DMS153 (cell line): ENCODE measurements at places on chromosomes 7 and 10.

DNA sequence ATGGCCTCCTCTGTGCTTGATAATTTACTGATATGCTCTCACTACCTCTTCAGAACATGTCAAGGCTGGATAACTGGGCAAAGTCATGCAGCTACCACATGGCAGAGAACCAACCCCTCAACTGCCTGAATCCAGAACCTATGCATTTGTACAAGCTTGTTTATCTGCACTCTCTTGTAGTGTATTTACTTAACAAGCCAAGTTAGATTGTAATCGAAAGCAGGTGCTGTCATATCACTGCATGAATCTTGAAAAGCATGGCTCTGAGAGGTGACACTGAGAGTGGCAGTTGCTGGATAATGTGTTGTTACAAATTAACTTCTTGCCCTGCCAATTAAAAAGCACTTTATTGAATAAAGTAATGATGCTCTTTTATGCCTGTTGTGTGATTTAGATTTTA is 588.6 kb downstream of the NRG3 start:
- no peak for DNase-seq

- no peak for DNase-seq
These were observed 54.1 kb upstream of the NCAPG2 start for GRCh38 chr7:158758586-158759244.

DNA sequence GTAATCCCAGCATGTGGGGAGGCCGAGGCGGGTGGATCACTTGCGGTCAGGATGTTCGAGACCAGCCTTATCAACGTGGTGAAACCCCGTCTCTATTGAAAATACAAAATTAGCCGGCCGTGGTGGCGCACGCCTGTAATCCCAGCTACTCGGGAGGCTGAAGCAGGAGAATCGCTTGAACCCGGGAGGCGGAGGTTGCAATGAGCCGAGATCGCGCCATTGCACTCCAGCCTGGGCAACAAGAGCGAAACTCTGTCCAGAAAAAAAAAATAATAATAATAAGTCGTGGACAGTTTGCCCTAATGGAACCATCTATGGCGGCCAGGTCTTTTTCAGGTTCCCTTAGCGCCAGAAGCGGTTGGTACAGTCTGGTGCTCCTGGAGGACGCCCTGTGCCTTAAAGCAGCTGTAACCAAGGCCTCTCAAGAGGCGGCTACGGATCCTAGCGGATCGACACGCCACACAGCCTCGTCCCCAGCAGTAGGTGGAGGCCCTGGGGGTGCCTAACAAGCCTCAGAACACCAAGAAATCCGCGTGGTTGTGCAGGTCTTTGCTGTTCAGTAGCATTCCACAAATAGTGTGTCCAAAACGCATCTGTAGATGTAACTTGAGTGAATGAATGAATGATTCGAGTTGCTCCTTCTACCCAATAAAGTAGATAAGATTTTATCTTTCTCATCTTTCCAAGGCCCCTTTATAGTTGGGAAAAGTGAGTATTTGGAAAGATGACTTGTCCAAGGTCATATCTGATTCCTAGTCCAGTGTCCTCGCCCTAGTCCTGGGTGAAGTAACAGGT is 982 bp downstream of the PGAM1 start:
- DNase-seq = no peak

DNA sequence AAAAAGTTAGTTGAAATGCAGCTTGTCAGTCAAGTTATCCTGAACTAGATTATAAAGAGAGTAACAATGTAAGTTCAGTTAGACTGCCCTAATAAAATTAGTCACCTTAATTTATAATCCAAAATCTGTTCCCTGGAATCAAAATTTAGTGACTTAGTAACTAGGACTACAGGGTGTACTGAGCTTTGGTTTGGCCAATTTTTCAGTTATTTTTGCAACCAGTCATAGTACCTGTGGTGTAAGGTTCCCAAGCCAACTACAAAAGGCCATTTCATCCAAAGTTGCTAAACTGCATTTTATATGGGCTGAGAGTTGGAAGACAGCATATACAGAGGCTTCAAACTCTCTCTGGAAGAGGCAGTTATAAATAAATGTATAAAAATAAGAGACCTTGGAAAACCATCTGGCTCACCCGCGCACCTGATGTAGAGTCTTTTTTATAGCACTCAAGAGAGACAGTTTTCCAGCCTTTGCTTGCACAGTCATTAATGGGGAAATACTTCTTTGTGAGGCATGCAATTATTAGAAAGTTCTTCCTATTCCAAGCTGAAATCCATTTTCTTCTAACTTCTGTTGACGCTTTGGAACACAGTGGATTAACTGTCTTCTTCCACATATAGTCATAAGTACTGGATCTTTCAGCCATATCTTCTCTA is 59.2 kb downstream of the PUS7 start:
- no peak for DNase-seq

- DNase-seq = no peak
These were observed 153.4 kb downstream of the BICC1 start for GRCh38 chr10:58666024-58666423.

GRCh38 chr10:49109669-49110340 is 5.5 kb downstream of the VSTM4 start:
- no peak for DNase-seq

GRCh38 chr10:16945593-16945992 is 128.4 kb upstream of the RSU1 start:
- no peak for DNase-seq

GRCh38 chr10:15802375-15802949 is 57.8 kb downstream of the MINDY3 start:
- no peak for DNase-seq

- no peak for DNase-seq
These were observed 65.1 kb upstream of the LYZL2 start for GRCh38 chr10:30694518-30695228.

GRCh38 chr10:22605168-22605567 is 109.2 kb downstream of the PIP4K2A start:
- no peak for DNase-seq

DNA sequence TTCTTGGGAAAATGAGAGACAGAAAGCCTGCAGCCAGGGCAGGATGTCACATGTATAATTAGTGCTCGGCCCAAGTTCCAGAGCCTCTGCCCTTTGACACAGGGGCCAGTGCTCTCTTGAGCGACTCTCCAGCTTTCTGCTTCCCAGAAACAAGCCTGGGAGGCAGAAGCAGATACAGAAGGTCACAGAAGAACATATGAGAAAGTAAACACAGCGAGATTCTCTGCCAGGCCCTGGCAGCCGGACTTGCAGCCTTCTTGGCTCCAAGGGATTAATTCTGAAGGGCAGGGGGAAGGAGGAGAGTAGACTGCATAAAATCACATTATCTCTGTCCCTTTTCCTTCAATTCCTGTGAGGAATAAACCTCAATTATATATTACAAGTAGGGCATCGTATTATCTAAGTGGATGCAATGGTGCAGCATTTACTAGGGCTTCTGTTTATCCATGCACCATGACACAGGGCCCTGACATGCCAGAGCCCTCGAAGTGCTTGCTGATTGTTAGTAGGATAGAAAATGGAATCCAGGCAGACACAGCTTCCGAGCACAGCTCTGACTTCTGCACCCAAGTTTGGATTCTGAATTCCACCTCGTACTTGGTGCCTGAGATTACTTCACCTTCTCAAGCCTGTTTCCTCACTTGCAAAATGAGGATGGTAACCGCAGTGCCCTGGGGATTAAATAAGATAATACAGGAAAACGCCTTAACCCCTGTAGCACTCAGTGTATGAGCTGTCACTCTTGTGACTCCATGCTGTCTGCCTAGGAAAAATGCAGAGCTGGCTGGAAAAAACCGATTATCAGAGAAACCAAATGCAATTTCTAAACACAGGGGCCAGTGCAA is 536.5 kb downstream of the TNS3 start:
- DNase-seq = no peak

GRCh38 chr10:96263669-96264068 is 7.7 kb downstream of the BLNK start:
- DNase-seq = no peak

GRCh38 chr7:74215921-74216320 is 6.1 kb downstream of the LAT2 start:
- no peak for DNase-seq

DNA sequence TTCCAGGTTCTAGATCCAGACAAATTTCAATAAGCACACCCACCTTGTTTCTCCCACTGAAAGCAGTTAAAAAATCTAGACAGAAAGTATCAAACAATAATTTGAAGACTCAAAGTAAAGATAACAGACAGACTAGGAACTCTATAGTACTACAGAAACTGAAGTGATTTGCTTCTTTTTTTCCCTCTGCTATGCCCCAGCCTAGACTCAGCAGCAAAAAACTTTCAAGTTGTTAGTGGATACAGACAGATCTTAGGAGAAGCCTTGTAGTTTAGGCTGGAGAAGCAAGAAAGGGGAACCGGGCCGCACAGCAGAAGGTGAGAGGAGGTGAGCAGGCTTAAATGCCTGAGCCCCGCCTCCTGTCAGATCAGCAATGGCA is 65.1 kb downstream of the IGF2BP3 start:
- DNase-seq = no peak

DNA sequence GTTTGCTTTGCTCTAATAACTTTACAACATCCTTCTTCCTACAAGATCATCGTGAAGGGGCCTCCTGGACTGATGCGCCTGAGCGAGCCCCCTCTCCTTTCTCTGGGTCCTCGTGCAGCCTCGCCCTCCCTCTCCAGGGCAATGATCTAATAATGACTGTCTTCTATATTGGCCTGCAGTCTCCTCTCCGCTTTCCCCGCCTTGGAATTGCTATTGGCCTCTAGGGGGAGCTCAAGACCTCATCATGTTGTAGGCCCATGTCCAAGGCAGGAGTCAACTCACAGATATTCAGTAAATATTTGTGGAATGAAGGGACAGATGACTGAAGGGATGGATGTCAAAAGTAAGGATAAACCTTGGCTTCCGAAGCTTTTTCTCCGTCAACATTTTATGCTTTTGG is 1180.3 kb downstream of the TYW1 start:
- peak; percentile 12 for DNase-seq

- DNase-seq = no peak
These were observed 97.0 kb downstream of the BMS1 start for GRCh38 chr10:42879380-42880254.

DNA sequence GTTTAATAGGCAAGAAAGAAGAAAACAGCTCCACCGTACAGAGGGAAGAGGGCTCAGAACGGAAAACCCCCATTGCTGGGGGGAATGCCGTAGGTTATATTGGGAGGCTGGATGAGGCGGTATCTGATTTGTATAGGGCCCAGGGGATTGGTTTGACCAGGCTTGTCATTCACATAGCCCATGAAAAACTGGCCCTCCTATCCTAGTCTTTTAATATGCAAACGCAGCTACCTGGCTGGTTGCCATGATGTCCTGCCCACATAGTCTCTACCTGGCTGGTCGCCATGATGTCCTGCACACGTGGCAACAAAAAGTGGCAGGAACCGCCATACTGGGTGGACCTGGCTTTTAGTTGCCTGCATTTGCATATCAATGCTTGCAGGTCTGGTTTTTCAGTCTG is 84.7 kb downstream of the AUTS2 start:
- DNase-seq = peak; percentile 67

- no peak for DNase-seq
These were observed 168.2 kb downstream of the NRF1 start for GRCh38 chr7:129779602-129780256.

- DNase-seq = no peak
These were observed 81.8 kb downstream of the NT5C2 start for GRCh38 chr10:103111031-103111917.

DNA sequence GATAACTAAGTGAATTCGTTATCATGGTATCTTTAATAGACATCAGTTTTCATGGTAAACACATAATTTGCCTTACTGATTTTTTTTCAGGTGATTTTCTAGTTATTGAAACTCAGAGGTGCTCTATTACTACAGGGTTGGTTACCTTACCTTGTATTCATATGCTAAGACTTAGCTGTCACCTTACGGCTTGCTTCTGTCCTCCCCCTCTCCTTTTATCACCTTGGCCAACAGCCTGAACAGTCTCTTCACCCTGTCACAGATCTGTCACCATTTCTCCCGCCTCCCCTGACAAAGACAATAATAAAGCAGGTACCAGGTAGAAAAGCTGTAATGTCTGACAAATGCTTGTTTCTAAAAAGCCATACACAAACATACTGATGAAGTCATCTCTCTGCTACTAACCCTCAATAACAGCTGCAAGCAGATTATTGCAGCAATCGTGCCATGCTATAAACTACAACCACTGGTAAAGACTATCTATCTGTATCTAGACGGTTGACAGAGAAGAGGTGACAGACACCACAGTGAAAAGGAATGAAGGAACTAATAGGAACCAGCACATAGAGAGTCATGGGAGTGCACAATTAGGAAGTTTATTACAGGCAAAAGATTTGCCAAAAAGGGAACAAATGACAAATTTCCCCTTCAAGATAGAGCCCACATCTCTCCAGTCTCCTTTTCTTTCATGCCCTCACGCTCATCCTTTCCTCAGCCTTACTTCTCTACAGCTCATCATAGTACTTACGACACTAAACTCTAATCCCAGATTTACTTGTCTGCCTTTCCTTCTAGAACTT is 57.2 kb downstream of the ARHGAP12 start:
- no peak for DNase-seq

- DNase-seq = peak; percentile 44
These were observed 19.2 kb downstream of the ELFN1 start for GRCh38 chr7:1689311-1689710.

GRCh38 chr7:49513911-49514310 is 259.5 kb upstream of the VWC2 start:
- DNase-seq = peak; percentile 36

- DNase-seq = no peak
These were observed 474.6 kb upstream of the FZD8 start for GRCh38 chr10:36116731-36117130.

DNA sequence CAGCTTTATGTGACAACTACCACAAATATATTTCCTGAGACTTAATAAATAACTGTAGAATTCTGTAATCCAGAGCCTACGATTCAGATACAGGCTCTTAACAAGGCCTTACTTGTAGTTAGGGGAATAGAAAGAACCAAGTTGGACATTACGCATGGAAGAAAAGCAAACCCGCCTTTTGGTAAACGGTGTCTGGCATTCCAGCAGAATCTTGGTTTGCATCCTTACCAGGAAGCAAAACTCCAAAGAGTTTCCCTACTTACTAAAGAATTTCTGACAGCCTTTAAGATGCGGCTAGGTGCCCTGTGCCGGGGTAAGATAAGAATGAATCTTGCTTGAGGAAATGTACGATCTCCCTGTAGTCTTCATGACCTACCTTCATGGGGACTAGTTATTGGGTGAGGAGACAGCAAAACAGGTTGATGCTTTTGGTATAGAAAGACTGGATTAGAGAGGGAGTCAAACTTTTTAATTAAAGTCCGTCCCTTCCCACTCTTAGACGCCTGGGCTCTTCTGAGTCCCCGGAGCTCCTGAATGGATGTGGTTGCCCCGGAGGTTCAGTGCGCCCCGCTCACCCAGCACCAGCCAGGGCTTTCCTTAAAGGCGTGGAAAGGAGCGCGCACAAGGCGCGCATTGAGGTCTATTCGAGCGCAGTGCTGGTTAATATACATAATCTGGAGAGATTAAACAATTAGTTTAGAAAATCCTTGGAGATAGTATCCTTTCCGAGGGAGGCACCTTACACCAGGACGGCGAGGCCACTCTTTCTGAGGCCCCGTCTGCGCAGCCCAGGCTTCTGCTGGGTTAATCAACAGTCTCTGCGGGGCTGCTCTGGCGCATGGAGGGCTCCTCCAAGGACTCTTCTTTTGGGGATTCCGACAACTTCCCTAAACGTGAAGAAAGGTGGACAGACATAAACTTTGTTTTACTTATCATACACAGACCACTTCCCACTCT is 11.5 kb downstream of the PTF1A start:
- DNase-seq = no peak
